ENCODE measurements at places on chromosomes 2 and 18. TPM values are rescaled to one million over a fixed set of nuclear protein-coding genes. Genes with fewer than 3 reads are reported as not detected.

- DNase-seq = no peak
These were observed 32.3 kb downstream of the KLF7 start for GRCh38 chr2:207133458-207133819.

DNA sequence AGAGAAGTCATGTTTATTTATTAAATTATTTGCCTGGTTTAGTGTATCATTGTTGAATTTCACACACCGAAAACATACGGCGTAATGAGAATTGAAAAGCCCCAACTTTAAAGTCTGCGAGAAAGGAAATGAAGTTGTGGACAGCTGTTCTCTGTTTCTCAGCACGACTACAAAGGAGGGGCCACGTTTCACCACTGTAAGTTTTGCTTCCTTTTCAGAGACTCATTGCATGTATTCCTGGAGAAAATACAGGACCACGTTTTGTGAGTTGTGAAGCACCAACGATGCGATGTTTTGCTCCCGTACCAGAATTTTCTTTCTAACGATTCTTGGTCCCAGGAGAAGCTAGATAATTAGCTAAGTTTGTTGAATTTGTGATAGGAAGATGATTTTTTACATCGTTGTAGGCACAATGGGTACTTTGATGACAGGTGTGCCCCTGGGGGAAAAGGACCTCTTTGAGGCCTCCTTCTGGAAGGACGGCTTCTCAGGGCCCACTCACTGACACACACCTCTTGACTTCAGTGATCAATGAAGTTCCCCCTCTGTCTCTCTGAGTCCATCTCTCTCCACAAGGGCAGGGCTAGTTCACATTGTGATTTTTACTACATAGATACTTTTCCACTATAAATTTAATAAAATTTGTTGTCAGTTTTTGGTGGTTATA, 23.7 kb upstream of the ACKR3 start:
- no peak for DNase-seq

GRCh38 chr18:8301427-8302172, 307.6 kb upstream of the RAB12 start:
- no peak for DNase-seq

- no peak for DNase-seq
These were observed 526.6 kb upstream of the PKDCC start for GRCh38 chr2:41521211-41521610.

- no peak for DNase-seq
These were observed 59.8 kb upstream of the SLC8A1 start for GRCh38 chr2:40511661-40512213.

DNA sequence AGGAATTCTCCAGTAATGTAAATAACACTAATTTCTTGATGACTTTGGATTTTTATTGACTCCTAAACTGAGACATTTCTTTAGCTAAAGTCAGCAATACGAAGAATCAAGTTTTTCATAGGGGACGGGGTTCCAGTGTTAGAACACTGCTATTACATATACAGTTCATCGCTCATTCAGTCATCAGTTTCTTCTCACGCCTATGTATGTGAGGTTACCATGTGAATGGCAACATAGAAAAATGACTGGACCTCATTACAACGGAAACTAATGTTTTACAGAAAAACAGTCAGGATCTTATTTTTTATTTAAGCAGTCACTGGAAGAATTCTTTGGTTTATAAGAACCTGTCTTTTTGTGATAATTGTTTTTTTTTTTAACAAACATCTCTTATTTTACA, 56.4 kb downstream of the THADA start:
- DNase-seq = no peak

- DNase-seq = no peak
These were observed 39.1 kb downstream of the FBXO11 start for GRCh38 chr2:47867205-47867604.

GRCh38 chr2:228516019-228516418, 334.5 kb upstream of the SPHKAP start:
- DNase-seq = no peak

DNA sequence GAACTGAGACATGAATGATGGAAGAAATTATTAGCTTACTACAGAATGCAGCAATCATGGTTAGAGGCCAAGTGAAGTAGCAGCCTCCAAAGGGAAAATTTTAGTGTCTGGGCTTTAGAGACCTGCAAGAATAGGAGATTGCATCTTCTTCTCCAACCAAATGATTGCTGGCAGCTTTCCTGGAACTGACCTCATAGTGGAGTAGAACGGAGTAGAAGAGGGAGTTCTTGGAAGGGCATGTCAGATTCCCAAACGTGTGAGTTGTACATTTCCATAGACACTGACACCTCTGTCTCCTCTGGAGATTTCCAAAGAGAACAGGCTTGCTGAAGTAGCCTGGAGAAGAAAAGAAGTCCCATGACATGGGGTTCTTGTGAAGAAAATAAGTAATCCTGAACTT, 169.8 kb upstream of the ERBB4 start:
- no peak for DNase-seq

- DNase-seq = no peak
These were observed 4.4 kb upstream of the CHRNG start for GRCh38 chr2:232534940-232535651.

- peak; percentile 79 for DNase-seq
These were observed 3.5 kb downstream of the ZCCHC2 start for GRCh38 chr18:62526098-62527025.

DNA sequence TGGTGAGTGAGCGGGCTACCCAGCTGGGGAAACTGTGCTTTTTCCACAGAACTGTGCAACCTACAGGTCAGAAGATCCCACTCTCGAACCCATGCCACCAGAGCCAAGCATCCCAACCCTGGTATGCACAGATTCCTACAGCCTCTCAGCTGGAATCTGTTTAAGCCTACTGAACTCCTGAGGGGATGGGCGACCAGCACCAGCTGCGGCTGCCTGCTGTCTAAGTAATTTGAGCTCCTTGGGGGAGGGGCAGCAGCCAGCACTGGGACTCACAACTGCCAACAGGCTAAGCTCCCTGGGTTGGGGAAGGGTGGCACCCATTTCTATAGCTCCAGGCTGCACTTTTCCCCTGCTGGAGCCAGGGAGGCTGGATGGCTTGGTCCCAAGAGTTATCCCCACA, 11.8 kb downstream of the CYP27C1 start:
- no peak for DNase-seq

DNA sequence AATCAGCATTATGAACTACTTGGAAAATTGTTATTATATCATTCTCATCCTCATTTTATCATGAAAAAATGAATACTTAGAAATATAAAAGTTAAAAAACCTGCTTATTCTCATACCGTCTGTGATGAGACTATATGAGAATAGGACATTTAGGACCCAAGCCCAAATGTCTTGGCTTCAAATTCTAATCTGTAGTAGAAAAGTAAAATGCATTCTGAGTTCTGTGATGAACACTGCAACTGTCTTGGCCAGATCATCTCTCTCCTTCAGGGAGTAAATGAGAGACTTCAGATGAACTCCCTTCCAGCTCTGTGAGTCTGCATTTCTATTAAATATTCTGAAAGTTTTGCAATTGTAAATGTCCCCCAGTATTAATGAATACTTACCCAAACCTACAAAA, 940.7 kb upstream of the KLHL29 start:
- DNase-seq = no peak

- DNase-seq = no peak
These were observed 203.6 kb downstream of the UBE2E3 start for GRCh38 chr2:181183878-181184542.

GRCh38 chr2:98134172-98135005, 47.4 kb downstream of the VWA3B start:
- DNase-seq = no peak

GRCh38 chr18:74951165-74951760, 257.7 kb downstream of the PTGR3 start:
- peak; percentile 69 for DNase-seq

DNA sequence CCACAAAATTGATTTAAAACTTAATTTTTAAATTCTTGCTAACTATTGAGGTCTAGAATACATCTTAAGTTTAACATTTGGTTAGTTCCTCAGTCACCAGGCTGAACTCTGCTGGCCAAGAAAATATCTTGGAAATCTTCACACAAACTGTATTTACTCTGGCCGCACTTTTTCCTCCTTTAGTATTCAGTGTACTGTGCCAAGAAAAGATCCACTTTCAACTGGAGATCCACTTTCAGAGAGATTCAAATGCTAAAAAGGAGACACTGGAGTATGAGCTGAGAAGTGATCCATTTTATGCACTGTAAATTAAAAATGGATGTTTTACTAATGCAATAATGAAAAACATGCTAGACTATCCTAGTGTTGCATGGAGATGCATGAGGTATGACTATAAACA, 98.1 kb downstream of the ANTXR1 start:
- no peak for DNase-seq

DNA sequence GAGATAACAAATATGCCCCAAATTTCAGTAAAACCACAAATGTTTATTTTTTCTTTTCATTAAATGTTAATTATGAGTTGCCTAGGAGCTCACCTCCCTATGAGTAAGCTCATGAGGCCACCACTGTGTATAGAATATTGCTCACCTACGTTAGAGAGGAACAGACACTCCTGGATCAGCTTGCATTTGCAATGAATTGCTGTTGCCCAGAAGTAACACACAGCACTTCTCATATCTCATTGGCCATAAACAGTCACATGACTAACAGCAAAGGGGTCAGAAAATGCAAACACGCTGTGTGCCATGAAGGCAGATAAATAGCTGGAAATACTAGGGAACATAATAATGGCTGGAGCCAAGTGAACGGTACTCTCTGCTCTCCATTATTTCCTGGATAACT, 89.0 kb upstream of the GALNT5 start:
- no peak for DNase-seq

- DNase-seq = no peak
These were observed 63.6 kb downstream of the TRABD2A start for GRCh38 chr2:84817239-84817655.

DNA sequence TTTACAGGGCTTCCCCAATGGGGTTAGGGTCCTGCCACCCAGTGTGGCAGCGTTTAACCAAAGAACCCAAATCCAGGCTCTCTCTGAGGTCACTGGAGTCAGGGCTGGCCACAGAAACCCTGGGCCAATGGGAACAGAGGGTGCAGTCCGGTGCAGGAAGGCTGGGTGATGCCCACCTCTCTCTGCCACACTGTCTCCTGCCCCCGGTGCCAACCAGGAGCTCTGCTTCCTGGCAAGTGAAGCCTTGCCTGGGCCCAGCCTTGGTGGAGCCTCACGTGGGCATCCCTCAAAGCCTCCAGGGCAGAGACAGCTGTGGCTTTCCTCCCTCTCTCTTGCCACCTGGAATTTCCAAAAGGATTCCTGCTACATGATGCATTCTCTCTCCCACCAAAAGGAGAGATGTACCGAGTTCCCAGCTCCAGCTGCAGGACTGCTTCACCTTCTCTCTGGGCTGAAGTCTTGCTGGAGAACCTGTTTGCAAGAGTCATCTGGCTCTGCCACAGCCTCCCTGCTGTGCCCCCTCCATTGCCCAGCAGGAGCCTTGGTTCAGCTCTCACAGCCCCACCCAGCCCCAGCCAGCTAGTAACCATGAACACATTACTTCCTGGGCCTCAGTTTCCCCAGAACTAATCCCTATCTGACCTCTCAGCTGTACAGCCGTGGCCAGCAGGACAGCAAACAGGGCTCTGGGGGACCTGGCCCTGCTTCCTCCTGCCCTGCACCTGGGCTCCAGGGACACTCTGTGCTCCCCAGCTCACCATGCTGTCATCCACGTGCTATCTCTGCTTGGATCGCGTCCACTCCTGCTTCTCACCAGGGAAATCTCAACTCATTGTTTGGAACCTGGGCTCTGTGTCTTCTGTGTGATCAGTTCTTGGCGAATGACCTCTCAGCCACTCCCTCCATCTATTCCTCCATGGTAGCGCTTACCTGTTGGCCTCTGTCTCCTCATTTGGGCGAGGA, 43.4 kb downstream of the KCNF1 start:
- DNase-seq = no peak

- no peak for DNase-seq
These were observed 43.1 kb downstream of the CTIF start for GRCh38 chr18:48581941-48582340.

DNA sequence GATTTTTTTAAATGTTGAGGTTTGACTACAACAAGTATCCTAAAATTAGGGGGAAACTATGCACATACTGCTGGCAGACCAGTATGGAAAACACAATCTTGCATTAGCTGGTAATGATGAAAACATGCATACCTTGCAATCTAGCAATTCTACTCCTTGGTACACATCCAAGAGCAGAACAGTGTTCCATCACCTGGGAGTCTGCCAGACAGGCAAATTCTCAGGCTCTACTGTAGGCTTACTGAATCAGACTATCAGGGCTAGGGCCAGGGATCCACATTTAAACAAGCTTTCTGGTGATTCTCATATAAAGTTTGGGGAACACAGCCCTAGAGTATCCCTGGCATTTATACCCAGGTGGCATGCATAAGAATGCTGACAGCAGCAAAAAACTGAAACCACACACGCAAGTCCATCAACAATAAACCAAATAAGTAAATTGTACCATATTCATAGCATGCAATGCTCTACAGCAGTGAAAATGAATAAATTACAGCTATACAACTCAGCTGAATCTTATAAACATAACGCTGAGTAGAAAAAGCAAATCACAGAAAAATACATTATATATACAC, 13.6 kb downstream of the CDH2 start:
- DNase-seq = no peak

- DNase-seq = no peak
These were observed 7.5 kb upstream of the CCDC195 start for GRCh38 chr2:224723586-224724217.

DNA sequence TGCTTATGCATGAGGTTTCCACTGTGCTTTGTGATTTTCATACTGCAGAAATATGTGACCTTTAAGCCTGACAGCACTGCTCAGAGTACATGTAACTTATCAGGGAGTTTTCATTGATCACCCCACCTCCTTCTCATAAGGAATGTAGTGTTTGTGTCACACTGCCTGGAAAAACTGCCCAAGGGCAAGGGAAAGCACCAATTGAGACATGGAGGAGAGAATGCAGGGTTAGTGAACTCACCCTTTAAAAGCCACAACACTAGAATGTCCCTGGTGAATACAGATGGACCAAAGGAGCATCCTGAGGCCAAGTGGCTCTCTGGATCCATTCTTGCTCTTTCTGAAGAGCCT, 147.2 kb upstream of the SPATS2L start:
- DNase-seq = no peak

Gene SLC8A1
- 116 TPM for total RNA-seq

Gene SIX3
- total RNA-seq = not detected

Gene LRRTM1
- not detected for total RNA-seq

Gene PECR
- 6.3 TPM for total RNA-seq

Gene CD207
- 1.3 TPM for total RNA-seq

Gene REG3G
- total RNA-seq = not detected

Gene TUBA3D
- not detected for total RNA-seq

Gene DOCK10
- total RNA-seq = 9.6 TPM

Gene LRRTM4
- total RNA-seq = 0.42 TPM

Gene STK17B
- total RNA-seq = 29.7 TPM

Gene KIF5C
- total RNA-seq = 14.3 TPM
